Transverse colon (tissue), 4 donors: ENCODE measurements at places on chromosomes 5 and 9.

DNA sequence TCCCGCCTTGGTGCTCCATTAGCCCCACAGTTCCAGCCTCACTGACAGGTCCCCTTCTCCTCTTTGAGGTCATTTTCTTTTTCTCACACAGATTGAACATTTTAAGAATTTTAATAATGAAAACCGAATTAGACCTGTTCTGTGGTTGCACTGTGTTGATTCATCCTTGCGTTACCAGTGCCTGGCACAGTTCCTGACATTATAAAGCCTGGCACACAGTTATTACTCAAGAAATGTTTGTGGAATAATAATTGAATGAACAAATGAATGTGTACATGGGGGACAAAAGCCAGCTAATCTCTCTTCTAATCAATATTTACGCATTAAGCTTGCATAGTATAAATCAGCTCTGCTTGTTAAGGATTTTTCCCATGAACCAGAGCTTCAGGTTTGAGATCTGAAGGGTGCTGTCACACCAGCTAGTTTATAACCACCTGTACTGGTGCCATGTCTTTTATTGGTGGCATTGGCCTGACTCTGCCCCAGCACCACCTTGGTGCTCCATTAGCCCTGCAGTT, 80.0 kb downstream of the SV2C start:
- DNase-seq, result no peak

DNA sequence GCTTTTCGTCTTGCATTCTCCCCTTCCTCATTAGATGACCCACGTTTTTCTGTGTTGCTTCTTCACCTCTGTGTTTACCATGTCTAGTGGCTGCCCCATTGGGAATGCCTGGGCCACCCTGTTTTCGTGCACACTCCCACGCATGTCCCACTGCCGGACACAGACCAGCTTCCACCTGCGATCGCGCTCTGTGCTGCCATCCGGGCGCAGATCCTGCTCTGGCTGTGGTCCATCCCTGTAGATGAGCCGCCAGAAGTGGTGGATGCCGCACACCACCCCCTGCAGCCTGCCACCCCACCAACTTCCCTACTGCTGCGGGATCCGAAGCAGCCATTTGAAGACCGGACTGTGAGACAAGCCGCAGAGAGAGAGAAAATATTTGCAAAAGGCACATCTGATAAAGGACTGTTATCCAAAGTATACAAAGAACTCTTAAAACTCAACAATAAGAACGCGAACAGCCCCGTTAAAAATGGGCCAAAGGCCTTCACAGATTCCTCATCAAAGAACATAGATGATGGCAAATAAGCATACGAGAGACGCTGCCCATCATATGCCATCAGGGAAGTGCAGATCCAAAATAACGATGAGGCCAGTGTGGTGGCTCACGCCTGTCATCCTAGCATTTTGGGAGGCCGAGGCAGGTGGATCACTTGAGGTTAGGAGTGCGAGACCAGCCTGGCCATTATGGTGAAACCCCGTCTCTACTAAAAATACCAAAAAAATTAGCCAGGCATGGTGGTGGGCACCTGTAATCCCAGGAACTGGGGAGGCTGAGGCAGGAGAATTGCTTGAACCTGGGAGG, 163.7 kb downstream of the COL23A1 start:
- no peak for DNase-seq

GRCh38 chr5:143516249-143516648, 112.8 kb upstream of the NR3C1 start:
- no peak for DNase-seq

DNA sequence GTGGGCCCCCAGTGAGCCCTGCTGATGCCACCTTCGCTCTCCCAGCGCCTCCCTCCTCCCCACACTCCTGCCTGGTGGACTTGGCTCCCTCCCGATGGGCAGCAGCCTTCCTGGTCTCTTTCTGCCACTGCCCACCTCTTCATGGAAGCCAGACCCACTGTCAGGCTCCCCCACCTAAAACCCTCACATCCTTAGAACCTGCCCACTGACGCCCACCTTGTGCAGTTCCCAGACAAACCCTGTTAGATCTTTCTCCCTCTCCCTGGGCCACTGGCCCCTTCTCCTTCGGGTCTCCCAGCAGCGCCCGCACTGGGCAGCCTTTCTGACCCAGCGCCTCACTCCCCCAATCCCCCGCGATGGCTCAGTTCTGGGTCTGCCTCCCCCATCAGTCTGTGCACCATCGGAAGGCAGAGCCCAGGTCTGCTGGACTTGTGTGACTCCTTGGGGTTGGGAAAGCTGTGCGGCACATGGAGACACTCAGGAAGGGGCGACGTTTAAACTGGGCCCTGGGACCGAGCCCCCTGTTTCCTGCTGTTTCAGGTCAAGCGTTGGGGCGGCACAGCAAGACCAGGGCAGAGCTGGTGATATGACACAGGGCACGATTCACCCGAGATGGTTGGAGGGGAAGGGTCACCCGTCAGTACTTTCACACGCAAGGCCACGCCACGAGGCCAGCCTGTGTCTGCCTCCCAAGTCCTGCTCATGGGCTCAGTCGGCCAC, 17.4 kb downstream of the MYMK start:
- DNase-seq, result no peak

- DNase-seq, result peak; percentile 80
These were observed 27.9 kb upstream of the GOLM1 start for GRCh38 chr9:86126998-86127972.
